Osteoblast (primary cell): ENCODE measurements at places on chromosomes 7 and 10. TPM values are rescaled to one million over a fixed set of nuclear protein-coding genes. Genes with fewer than 3 reads are reported as not detected.

- H3K36me3 ChIP-seq, result no peaks in the 10 kb centered on the region
- no peak overlapping the region for H3K27ac ChIP-seq
- DNase-seq, result no peak
- H3K4me1 ChIP-seq, result peaks cover 6% of the 10 kb centered on the region
- no peaks in the 10 kb centered on the region for H3K27me3 ChIP-seq
- H3K4me3 ChIP-seq, result no peak overlapping the region
These were observed 135.9 kb downstream of the MAD1L1 start for GRCh38 chr7:2096692-2097387.

DNA sequence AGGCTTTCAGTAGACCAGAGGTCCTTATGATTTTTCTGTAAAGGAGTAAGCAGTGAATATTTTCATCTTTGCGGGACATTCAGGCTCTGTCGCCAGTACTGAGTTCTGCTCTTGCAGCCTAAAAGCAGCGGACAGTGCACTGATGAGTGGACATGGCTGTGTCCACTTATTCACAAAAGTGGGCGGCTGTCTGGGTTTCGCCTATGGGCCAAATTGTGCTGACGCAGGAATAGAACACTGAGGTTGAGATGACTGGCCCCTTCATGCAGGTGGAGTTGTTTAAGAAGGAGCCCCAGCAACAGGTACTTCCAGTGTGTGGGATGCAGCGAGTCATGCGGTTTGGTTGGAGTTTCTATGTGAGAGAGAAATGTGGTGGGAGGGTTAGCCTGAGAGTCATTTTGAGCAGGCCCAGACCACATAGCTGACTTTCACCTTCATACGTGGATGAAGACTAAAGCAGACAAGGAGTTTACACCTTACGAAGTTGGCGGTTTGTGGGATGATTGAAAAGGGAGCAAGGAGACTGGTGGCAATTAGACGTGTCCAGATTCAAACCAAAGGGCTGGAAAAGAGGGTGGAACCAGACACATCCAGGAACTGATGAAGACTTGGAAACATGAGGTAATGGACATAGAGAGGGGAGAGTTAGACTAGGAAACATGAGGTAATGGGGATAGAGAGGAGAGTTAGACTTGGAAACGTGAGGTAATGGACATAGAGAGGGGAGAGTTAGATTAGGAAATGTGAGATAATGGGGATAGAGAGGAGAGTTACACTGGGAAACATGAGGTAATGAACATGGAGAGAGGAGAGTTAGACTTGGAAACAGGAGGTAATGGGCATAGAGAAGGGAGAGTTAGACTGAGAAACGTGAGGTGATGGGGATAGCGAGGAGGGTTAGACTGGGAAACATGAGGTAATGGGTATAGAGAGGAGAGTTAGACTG is 38.2 kb downstream of the WDR37 start:
- peaks cover 64% of the 10 kb centered on the region for H3K36me3 ChIP-seq
- no peak overlapping the region for H3K4me3 ChIP-seq
- no peak overlapping the region for H3K27ac ChIP-seq
- H3K27me3 ChIP-seq, result no peaks in the 10 kb centered on the region

- H3K27ac ChIP-seq, result peak overlapping the region; percentile 72
- peaks cover 47% of the 10 kb centered on the region for H3K36me3 ChIP-seq
- no peaks in the 10 kb centered on the region for H3K27me3 ChIP-seq
- peak overlapping the region; percentile 52 for H3K4me3 ChIP-seq
- DNase-seq, result peak; percentile 98
These were observed 25.3 kb downstream of the PFKFB3 start for GRCh38 chr10:6228010-6228511.

GRCh38 chr7:32253299-32253698 is 183.1 kb upstream of the PDE1C start:
- no peak overlapping the region for H3K4me3 ChIP-seq
- no peak for DNase-seq
- H3K4me1 ChIP-seq, result no peaks in the 10 kb centered on the region

DNA sequence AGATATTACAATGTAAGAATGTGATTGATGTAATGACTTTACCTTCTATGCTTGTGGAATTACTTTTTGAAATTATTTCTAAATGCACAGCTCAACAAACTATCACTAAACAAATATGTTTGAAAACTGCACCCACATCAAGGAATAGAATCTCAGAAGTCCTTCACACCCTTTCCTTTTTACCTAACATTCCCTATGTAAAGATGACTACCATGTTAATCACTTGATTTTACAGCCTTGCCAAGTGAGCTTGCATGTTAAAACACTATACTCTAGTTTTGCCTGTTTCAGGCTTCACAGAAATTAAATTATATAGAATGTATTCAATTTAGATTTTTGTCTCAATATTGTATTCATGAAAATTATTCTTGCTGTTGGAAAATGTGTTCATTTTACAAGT is 1169.4 kb upstream of the CELF2 start:
- H3K4me1 ChIP-seq, result no peaks in the 10 kb centered on the region
- no peak overlapping the region for H3K4me3 ChIP-seq
- H3K27me3 ChIP-seq, result no peaks in the 10 kb centered on the region
- H3K27ac ChIP-seq, result no peak overlapping the region
- no peaks in the 10 kb centered on the region for H3K36me3 ChIP-seq
- no peak for DNase-seq

Gene SLC26A4
- 0.36 and 0.59 TPM in 2 replicates for total RNA-seq
